Stimulated activated memory B cell treated with anti-CD40 and anti-IgM and Interleukin-4, amounts not matched to agents 10 μg/mL and 1 μg/mL and 100 μg/mL, for 72 hours (primary cell): ENCODE measurements at places on chromosomes 6 and 20.

DNA sequence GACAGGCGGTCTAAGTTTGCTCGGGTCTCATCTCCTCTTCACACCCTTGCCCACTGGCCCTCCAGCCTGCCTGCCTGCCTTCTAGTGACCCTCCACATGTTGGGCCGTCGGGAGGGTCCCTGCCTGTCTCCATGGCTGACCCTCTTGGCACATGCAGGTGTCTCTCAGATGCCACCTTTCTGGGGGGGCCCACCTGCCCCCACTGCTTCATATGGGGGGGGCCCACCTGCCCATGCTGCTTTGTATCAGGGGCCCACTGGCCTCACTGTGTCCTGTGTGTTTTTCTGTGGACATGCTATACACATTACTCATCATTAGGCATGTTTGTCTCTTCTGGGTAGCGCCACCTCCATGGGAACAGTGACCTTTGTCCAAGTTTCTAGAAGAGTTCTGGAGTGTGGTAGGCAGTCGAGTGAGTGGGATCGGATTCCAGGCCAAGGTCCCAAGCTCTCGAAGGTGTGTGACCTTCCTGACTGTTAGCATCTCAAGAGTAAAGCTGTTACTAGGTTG lies 40.4 kb upstream of the KIF25 start:
- ATAC-seq: no peak

GRCh38 chr6:108323710-108324466 lies 29.0 kb downstream of the AFG1L start:
- ATAC-seq: no peak

GRCh38 chr6:165913676-165914570 lies 250.9 kb upstream of the PDE10A start:
- ATAC-seq: no peak

- no peak for ATAC-seq
These were observed 919.6 kb upstream of the MAP3K7 start for GRCh38 chr6:91506509-91506908.

GRCh38 chr20:2920473-2920872 lies 47.2 kb downstream of the PTPRA start:
- ATAC-seq: no peak
